Tibial artery (tissue), 4 donors: ENCODE measurements at places on chromosomes 11 and 22.
A peak's percentile ranks its signal among the peaks of the same experiment; 100 is the strongest.

DNA sequence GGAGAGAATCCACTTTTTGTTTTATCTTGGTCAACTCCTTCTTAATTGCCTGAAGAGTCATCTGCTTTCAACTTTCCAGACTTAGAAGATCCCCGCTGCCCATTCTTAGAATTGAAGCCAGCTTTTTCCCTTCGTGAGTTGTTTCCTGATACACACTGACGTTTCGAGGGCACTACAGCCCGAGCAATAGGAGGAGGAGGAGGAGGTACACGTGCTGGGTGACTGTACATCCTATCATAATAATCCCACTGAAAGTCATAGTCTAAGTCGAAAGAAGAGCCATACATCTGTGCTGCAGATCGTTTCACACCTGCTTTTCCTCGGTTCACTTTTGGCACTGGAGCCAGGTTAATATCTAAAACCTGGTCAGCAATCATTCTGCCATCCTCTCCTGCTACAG is 606.1 kb downstream of the DLG2 start:
- no peak for DNase-seq
- H3K4me1 ChIP-seq: no peaks in the 10 kb centered on the region
- H3K36me3 ChIP-seq: no peaks in the 10 kb centered on the region
- no peak overlapping the region for H3K4me3 ChIP-seq

- no peaks in the 10 kb centered on the region for H3K4me1 ChIP-seq
- no peak overlapping the region for H3K4me3 ChIP-seq
- no peak overlapping the region for H3K27ac ChIP-seq
- H3K27me3 ChIP-seq: no peaks in the 10 kb centered on the region
- no peak for DNase-seq
- no peaks in the 10 kb centered on the region for H3K36me3 ChIP-seq
Observed at GRCh38 chr11:94678236-94678635, 89.9 kb upstream of the AMOTL1 start.

- H3K4me1 ChIP-seq: peaks cover 23% of the 10 kb centered on the region
- H3K27ac ChIP-seq: peak overlapping the region; percentile 87
- no peaks in the 10 kb centered on the region for H3K36me3 ChIP-seq
- peak; percentile 78 for DNase-seq
Observed at GRCh38 chr11:12079726-12080556, 30.4 kb upstream of the MICAL2 start.

DNA sequence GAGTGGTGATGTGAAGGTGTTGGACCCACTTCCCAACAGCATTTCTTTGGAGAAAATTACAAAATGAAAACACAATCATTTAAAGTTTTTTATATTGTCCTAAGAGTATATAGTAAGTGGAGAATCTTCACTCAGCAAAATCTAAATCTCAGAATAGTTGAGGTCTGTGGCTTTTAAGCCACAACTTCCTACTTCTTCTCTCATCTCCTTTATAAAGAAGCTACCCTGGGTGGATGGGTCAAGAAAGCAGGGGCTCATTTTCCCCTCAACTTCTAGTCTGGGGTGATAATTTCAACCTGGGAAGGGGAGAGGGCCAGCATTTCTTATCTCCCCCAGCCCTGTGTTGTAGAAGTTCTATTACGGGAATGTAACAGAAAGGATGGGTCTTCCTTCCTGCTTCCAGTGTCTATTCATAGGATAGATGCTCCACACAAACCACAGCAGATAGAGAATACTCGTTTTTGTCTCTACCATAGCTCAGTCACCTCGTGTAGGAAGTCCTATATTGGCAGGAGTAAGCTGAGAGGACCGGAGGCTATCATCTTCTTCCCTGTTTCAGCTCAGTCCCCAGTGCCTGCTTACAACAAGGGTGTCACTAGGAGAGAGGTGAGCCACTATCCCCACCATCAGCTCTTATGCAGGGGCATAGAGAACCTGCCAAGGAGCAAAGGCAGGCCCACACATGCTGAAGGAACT is 341.5 kb downstream of the CASP12 start:
- H3K4me3 ChIP-seq: no peak overlapping the region
- H3K36me3 ChIP-seq: no peaks in the 10 kb centered on the region
- DNase-seq: no peak
- H3K4me1 ChIP-seq: no peaks in the 10 kb centered on the region
- no peak overlapping the region for H3K27ac ChIP-seq
- no peaks in the 10 kb centered on the region for H3K27me3 ChIP-seq

- no peak for DNase-seq
- no peaks in the 10 kb centered on the region for H3K36me3 ChIP-seq
- H3K27me3 ChIP-seq: no peaks in the 10 kb centered on the region
- H3K4me1 ChIP-seq: peaks cover 13% of the 10 kb centered on the region
Observed at GRCh38 chr11:11427140-11427539, 74.1 kb upstream of the CSNK2A3 start.

DNA sequence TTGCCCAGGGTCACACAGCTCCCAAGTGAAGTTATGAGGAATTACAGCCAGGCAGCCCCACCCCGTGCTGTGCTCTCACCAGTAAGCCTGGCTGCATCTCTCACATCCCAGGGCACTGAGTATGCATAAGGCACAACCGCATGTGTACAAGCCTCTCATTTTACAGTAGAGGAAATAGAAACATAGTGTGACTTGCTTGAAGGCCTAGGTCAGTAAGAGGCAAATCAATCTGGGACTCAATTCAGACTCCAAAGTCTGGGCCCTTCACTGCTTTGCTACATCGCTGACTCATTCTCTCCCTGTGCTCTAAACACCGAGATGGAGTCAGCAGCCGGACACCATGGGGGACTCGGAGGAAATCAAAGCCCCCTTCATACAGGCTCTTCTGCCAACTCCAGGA is 7.9 kb downstream of the ABTB2 start:
- no peak overlapping the region for H3K27ac ChIP-seq
- no peaks in the 10 kb centered on the region for H3K27me3 ChIP-seq
- H3K36me3 ChIP-seq: no peaks in the 10 kb centered on the region
- DNase-seq: no peak

- H3K27ac ChIP-seq: no peak overlapping the region
- DNase-seq: no peak
- H3K4me1 ChIP-seq: peaks cover 1% of the 10 kb centered on the region
- H3K27me3 ChIP-seq: peaks cover 41% of the 10 kb centered on the region
Observed at GRCh38 chr11:1148752-1149180, 9.0 kb upstream of the MUC5AC start.

- DNase-seq: peak; percentile 81
- H3K27ac ChIP-seq: peak overlapping the region; percentile 78
- no peaks in the 10 kb centered on the region for H3K27me3 ChIP-seq
Observed at GRCh38 chr11:76773921-76774361, 9.2 kb upstream of the TSKU start.

DNA sequence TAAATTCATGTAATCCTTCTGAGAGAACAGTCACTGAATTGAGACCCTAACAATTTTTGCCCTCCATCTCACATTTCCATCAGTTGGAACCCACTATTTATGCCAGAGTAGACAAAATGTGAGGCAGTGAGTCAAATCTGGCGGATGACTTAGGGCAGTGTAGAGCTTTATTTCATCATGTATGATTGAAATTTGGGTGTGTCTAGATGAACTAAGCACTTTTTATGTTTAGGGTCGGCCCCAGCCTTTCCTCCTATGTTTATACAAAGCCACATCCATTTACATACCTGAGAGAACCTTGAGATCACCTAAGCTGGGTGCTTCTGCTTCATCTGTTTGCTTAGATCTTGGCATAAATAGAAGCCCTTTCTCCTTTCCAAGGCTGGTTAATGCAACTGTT is 15.0 kb upstream of the MUC15 start:
- no peak overlapping the region for H3K27ac ChIP-seq
- H3K36me3 ChIP-seq: no peaks in the 10 kb centered on the region
- DNase-seq: no peak
- H3K4me1 ChIP-seq: no peaks in the 10 kb centered on the region
- H3K4me3 ChIP-seq: no peak overlapping the region

DNA sequence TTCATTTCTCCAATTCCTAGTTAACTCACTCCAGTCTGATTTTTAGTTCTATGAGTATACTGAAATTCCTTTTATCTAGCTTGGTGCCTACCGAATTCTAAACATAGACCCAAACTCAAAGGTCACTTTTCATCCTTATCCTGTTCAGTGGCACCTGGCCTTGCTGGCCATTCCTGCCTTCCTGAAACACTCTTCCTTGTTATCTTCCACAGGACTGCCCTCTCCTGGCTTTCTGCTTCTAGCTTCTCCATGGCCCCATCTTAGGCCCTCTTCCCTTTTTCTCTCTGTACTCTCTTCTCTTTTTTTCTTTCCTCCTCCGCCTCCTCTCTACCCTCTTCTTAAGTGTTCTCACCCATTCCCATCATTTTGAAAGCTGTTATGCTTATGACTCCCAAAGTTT is 87.3 kb downstream of the WNT11 start:
- peaks cover 24% of the 10 kb centered on the region for H3K4me1 ChIP-seq
- H3K36me3 ChIP-seq: no peaks in the 10 kb centered on the region
- no peak overlapping the region for H3K27ac ChIP-seq
- DNase-seq: no peak
- H3K27me3 ChIP-seq: no peaks in the 10 kb centered on the region

DNA sequence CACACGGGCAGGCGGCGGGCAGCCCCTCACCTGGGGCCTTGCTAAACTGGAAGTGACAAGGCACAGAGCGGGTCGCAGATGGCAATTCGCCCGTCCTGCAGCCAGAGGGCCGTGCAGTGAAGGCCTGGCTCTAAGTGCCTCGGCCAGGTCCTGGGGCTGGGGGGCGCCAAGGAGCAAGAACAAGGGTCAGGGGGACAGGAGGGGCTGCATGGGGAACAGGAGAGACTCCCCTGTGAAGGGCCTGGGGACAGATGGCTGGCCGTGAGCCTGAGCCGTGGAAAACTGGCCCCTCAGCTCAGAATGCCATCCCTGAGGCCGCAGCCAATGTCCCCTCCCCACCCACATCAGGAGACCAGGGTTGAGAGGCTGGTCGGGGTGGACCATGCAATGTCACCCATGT is 60.0 kb downstream of the RTL6 start:
- DNase-seq: peak; percentile 48
- H3K27me3 ChIP-seq: no peaks in the 10 kb centered on the region
- no peak overlapping the region for H3K27ac ChIP-seq
- no peak overlapping the region for H3K4me3 ChIP-seq

DNA sequence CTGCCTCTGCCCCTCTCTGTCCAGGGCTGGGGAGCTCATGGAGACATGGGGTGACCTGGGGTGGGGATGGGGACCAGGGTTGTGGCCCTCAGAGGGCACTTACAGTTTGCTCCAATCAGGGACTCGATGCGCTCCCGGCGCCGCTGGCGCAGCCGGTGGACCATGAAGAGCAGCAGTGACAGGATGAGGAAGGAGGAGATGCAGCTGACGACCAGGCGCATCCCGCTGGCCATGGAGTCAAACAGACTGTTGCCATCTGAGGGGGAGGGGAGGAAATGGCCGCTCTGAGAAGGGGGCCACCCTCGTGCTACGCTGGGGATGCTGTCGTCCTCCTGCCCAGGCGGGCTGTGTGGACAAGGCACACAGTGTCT is 80.5 kb downstream of the DGCR2 start:
- no peaks in the 10 kb centered on the region for H3K4me1 ChIP-seq
- peaks cover 88% of the 10 kb centered on the region for H3K36me3 ChIP-seq
- H3K27ac ChIP-seq: no peak overlapping the region
- DNase-seq: peak; percentile 61

DNA sequence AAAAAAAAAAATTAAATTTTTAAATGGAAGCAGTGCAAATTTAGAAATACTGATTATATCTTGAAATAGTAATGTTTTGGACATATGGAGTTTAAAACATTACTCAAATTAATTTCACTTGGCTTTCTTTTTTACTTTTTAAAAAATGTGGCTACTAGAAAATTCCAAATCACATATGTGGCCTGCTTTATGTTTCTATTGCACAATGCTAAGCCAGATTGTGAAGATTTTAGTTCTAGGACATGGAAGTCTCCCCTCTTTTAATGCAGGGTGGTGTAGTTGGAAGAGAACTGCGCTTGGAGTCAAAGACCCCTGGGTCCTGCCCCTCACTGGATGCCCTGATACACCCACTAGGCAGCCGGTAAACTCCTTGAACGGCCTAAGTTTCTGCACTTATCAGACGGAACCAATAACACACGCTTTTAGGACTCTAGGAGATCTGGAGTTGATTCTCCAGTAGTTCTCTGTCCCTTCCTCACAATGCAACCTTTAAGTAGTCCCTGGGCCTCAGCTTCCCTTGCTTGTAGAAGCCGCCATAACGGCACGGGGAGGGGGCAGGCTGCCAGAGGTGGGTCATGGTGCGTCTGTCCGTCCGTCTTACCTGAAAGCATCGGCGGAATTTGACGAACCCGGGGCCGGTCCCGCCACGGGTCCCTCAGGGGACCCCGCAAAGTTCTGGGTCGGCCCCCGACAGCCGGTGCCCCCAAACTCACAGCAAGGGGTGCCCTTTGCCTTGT is 505 bp downstream of the FAM227A start:
- H3K27ac ChIP-seq: peak overlapping the region; percentile 85
- DNase-seq: no peak
- peaks cover 20% of the 10 kb centered on the region for H3K4me1 ChIP-seq
- no peaks in the 10 kb centered on the region for H3K27me3 ChIP-seq
- H3K4me3 ChIP-seq: peak overlapping the region; percentile 78
- no peaks in the 10 kb centered on the region for H3K36me3 ChIP-seq

DNA sequence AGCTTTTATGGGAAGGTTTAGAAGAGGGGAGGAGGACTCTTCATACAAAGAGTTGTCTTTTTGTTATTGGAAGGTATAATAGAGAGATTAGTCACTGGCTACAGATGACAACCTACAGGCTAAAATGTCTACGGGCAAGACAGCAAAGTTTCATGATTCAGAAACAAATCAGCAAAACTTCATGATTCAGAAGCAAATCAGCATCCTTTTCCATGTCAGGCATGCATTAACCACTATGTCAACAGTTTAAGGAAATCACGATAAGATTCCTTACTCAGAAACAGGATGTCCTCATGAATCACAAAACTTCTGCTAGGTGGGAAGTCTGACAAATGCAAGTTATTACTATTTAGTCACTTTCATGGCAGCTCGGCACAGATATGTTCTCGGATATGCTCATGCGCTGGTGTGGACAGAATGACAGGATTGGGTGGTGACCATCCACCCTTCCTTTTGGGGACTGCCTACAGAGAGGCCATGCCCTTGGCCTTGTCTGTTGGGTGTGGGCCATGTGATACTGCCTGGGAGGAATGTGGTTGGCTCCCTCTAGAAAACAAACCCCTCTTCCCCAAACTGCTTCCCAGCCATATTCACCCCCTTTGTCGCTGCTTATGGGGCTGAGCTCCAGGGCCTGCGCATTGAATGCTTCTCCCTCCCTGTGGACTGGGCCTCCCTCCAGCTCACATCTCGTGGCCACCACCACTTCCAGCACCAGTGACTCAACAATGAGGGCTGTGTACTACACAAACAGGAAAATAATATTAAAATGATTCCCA is 10.1 kb downstream of the C11orf91 start:
- H3K36me3 ChIP-seq: no peaks in the 10 kb centered on the region
- H3K27ac ChIP-seq: peak overlapping the region; percentile 77
- H3K27me3 ChIP-seq: no peaks in the 10 kb centered on the region
- no peaks in the 10 kb centered on the region for H3K4me1 ChIP-seq
- peak; percentile 89 for DNase-seq
- no peak overlapping the region for H3K4me3 ChIP-seq

DNA sequence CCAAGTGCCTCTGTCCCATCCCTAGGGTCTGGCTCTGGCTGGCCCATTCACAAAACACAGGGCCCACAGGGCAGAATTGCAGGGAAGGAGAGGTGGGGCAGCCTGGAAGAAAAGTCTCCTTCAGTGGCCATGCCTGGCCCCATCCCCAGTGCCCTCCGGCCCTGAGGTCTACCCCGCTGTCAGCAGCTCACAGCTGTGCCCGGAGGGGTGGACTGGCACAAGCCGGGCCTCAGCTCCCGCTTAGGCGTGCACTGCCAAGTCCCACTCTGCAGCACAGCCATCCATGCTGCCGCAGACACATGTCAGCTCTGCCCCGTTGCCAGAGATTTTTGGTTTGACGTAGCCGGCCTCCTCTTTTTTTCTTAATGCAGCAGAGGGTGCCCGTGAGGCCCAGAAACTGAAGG is 3.9 kb upstream of the SCN2B start:
- H3K4me1 ChIP-seq: peaks cover 9% of the 10 kb centered on the region
- H3K27ac ChIP-seq: no peak overlapping the region
